AG09319 (cell line): ENCODE measurements at places on chromosomes 2 and 18.

- no peak for DNase-seq
These were observed 8.1 kb upstream of the BOLA3 start for GRCh38 chr2:74155830-74156229.

DNA sequence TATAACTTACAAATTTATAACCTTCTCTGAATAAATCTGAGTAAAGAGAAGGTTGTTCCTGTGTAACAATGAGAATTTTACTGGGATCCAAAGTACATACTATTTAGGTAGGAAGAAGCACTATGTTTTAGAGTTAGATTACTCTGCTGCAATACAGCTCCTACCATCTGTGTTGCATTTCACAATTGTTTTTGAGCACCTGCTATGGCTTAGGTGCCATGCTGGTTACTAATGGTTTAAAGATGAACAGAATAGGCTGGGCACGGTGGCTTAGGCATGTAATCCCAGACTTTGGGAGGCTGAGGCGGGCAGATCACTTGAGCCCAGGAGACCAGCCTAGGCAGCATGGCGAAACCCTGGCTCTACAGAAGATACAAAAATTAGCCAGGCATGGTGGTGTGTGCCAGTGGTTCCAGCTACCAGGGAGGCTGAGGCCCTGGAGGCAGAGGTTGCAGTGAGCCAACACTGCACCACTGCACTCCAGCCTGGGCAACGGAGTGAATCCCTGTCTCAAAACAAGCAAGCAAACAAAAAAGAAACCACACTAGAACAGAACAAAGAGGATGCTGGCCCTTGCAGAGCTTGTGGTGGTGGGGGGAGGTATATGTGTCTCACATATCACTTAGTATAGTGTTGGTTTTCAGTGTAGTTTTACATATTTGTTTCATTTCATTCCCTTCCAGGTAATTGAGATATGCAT is 56.7 kb downstream of the SPTBN1 start:
- DNase-seq = no peak

DNA sequence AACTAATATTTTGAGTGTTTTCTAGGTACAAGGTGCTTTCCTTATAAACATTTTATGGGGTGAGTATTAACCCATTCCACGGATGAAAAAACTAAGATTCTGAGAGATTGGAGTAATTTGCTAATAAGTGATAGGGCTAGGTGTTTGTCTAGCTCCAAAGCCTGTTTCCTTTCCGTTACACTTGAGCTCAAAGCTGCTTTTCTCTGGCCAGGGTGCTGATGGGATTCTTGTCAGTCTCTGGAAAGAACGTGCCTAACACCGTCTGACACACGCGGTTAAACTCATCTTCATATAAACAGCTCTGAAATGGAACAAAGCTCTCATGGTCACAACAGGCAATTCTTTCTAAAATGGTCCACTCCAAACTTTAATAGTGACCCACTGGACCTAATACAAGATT is 2.0 kb upstream of the ANKRD29 start:
- no peak for DNase-seq

DNA sequence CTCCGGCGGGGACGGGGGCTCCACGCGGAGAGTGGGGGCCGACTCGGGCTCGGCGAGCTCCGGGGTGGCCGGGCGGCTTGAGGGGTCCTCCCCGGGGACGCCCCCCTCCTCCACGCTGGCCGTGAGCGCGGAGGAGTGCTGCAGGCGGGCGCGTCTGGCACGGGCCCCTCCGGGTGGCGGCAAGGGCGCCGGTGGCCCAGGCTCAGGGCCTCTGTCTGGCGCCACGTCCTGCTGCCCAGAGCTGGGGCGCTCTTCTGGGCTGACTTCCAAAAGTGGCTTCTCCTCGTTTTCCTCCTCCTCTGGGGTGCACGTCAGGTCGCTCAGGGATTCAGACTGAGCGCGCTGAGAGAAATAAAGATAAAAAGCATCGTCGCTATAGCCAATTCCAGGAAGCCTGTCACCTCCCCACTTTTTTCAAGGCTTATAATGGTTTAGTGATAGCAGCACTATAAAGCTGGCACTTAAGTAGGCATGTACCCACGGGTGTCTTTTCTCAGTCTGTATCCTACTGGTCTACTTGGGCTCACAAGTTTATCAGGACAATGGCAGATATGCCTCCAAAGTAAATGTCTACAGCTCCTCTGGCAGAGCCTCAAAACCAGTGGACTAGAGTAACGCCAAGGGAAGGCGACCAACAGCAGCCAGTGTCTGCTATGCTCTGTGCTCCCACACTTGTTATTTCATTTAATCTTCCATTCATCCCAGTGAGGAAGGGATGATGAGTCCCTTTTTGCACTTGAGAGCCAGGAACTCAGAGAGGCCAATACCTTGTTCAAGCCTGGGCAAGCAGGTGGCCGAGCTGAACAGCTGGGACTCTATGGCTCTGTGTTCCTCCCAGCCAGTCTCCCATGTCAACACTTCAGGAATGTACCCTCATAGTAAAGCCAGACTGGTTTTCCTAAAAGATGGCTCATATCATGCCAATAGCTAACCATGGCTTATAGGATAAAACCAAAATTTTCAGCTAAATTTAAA is 92.6 kb upstream of the MGAT4A start:
- DNase-seq = no peak

- DNase-seq = no peak
These were observed 370.5 kb upstream of the CHAC2 start for GRCh38 chr2:53397085-53397484.

DNA sequence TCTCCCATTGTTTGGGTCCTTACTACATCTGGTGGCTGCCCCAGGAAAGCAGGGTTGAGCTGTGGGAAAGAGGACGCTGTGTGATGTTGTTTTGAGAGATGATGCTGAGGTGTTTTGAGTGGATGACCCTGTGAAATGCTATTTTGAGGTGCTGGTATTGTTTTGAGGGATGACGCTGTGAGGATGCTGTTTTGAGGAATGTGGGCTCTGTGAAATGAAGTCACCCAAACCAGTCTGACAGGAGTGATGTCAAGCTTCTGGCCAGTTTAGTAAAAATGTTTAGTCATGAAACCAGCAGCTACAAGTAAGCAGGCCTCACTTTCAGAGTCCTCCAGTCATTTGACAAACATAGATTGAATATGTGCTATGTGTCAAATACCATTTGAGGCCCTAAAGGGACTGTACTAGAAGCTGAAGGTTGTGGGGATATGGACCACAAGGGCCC is 16.1 kb upstream of the PUM2 start:
- no peak for DNase-seq

DNA sequence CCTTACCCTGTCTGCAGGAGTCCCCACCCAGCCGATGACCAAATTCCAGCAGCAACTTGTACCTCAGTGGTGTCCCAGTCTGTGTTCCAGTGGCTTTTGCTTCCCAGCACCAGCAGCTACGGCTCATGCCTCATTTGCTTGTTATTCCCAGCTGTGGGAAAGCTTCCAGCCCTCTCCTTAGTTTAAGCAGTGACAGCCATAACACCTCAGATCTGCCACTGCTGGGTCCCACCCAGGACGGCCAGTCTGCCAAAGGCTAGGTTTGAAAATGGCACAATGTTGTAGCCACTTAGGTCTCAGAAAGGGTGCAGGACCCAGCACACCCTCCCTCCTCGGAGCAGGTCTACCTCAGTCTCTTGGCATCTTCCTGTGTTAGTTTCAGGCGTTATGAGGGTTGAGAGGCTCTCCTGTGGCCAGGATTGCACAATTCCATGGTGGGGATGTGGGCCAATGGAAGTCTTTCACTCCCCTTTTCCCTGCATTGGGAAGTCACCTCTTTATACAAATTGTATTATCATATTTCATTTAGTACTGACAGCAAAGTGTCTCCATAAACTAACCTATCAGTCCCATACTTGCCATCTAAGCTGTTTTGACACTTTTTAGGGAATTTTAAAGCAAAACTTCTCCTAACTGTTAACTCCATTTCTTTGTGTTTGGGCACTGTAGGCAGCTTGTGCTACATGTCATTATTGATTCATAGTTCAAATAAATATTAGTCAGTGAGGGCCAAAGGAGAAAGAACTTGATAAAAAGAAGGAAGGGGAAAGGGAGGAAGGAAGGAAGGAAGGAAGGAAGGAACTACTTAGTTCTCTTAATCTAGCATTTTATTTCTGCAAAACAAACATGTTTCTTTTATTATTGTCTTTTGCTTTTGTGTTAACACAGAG is 62.9 kb upstream of the FAM110C start:
- DNase-seq = no peak

DNA sequence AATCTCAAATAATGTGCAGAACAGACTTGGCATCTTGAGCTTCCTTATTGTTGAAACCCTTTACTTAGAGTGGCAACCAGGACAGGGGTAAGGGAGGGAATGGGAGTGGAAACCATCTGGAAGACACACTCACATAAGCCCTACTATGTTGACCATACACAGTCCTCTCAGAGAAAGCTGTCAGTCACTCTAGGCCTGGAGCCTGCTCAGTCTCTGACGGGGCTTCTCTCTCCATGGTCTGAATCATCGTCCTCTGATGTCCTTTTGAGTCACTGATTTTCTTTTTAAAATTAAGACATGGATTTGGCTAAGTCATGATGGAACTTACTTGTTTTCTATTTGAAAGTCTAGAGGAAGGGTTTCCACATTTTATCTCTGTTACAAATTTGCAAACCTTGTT is 74.0 kb downstream of the MYO1B start:
- DNase-seq = no peak

- no peak for DNase-seq
These were observed 551.6 kb downstream of the ZEB2 start for GRCh38 chr2:143968360-143968759.
